ENCODE measurements at places on chromosomes 1 and 21. TPM values are rescaled to one million over a fixed set of nuclear protein-coding genes. Genes with fewer than 3 reads are reported as not detected.

The NENF gene
- 65.6 TPM for polyA plus RNA-seq

The LRRC38 gene
- 0.03 TPM for polyA plus RNA-seq

The NPHS2 gene
- polyA plus RNA-seq, result not detected

The TMEM9 gene
- 106 TPM for polyA plus RNA-seq

The NCMAP gene
- 0.05 TPM for polyA plus RNA-seq

The ZNF670 gene
- polyA plus RNA-seq, result 1.9 TPM

The IQCC gene
- polyA plus RNA-seq, result 2.3 TPM

The PADI2 gene
- 0.13 TPM for polyA plus RNA-seq

The CNIH4 gene
- 103 TPM for polyA plus RNA-seq

The NKAIN1 gene
- polyA plus RNA-seq, result not detected

The CENPF gene
- polyA plus RNA-seq, result 13.7 TPM

The OR10R2 gene
- not detected for polyA plus RNA-seq

The AGBL4 gene
- not detected for polyA plus RNA-seq

The HNRNPCL4 gene
- polyA plus RNA-seq, result not detected

The LCE6A gene
- polyA plus RNA-seq, result 0.60 TPM

The CC2D1B gene
- 12.5 TPM for polyA plus RNA-seq

The SLAMF8 gene
- polyA plus RNA-seq, result not detected

The NCSTN gene
- polyA plus RNA-seq, result 112 TPM

The CAPZA1 gene
- 221 TPM for polyA plus RNA-seq

The CR1 gene
- polyA plus RNA-seq, result 0.12 TPM

The ANKRD34A gene
- polyA plus RNA-seq, result 0.66 TPM

The CD247 gene
- not detected for polyA plus RNA-seq

The S100A8 gene
- polyA plus RNA-seq, result 1,918 TPM

The KRTAP21-1 gene
- not detected for polyA plus RNA-seq

The C1orf56 gene
- 0.39 TPM for polyA plus RNA-seq

The FMN2 gene
- not detected for polyA plus RNA-seq

The INSRR gene
- not detected for polyA plus RNA-seq

The BRDT gene
- not detected for polyA plus RNA-seq

The RXFP4 gene
- polyA plus RNA-seq, result not detected

The HES2 gene
- polyA plus RNA-seq, result 33.9 TPM

The RIMS3 gene
- 1.1 TPM for polyA plus RNA-seq

The CADM3 gene
- not detected for polyA plus RNA-seq

The S100A5 gene
- polyA plus RNA-seq, result 0.76 TPM

The ZFP69 gene
- 3.5 TPM for polyA plus RNA-seq

The PTPN22 gene
- 0.07 TPM for polyA plus RNA-seq

The NUP210L gene
- not detected for polyA plus RNA-seq

The SSX2IP gene
- polyA plus RNA-seq, result 5.1 TPM

The DEPDC1 gene
- polyA plus RNA-seq, result 1.2 TPM

The RGS18 gene
- 0.67 TPM for polyA plus RNA-seq

The MTARC1 gene
- polyA plus RNA-seq, result 2.1 TPM

The ANKRD45 gene
- 0.18 TPM for polyA plus RNA-seq

The LCE2A gene
- polyA plus RNA-seq, result 0.12 TPM

The HSPB7 gene
- polyA plus RNA-seq, result not detected

The SPRR2A gene
- 4.7 TPM for polyA plus RNA-seq

The NPPB gene
- not detected for polyA plus RNA-seq

The PDC gene
- not detected for polyA plus RNA-seq

The PLA2G2C gene
- not detected for polyA plus RNA-seq

The RBM11 gene
- polyA plus RNA-seq, result 0.37 TPM

The NR1I3 gene
- not detected for polyA plus RNA-seq

The OSBPL9 gene
- polyA plus RNA-seq, result 62.7 TPM

The ZNF672 gene
- polyA plus RNA-seq, result 15.4 TPM
